ENCODE measurements at places on chromosomes 1 and 21.

GRCh38 chr1:91537281-91537986, 36.8 kb downstream of the CDC7 start:
- no peak for DNase-seq

- no peak for DNase-seq
These were observed 1.2 kb downstream of the TMEM53 start for GRCh38 chr1:44672961-44673674.

GRCh38 chr1:242828828-242829227, 304.3 kb upstream of the PLD5 start:
- no peak for DNase-seq

DNA sequence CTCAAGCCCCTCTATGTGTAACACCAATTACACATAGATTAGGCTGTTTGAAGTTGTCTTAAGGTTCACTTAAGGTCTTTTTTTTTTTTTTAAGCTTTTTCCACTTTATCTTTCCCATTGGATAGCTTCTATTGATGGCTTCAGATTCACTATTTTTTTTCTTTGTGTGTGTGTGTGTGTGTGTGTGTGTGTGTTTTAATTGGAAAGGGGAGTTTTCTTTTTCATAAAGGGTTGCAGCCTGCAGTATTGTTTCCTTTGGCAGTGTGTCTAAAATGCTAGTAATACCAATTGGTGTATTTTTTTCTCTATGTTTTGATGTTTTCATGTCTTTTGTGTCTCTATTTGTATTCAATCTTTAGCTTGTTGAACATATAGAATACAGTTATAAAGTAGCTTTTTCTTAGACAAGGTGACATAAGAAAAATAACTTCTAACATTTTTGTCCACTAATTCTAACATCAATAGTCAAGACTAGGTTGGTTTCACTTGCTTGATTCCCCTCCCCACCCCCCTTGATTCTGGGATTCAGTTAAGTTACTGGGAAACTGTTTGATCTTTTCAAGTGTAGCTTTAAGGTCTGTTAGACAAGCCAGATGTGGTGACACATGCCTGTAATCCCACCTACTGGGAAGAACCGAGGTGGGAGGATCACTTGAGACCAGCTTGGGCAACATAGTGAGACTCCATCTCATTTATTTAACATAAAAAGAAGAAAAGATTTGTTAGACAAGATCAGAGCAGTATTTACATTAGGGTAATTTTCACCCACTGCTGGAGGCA, 21.4 kb downstream of the PRRC2C start:
- no peak for DNase-seq

Data from stimulated activated CD8-positive, alpha-beta memory T cell treated with anti-CD3 and anti-CD28 coated beads, Interleukin-4, amount 100 ng/mL, for 1 hour (primary cell).